ENCODE measurements at places on chromosomes 12 and 14.

DNA sequence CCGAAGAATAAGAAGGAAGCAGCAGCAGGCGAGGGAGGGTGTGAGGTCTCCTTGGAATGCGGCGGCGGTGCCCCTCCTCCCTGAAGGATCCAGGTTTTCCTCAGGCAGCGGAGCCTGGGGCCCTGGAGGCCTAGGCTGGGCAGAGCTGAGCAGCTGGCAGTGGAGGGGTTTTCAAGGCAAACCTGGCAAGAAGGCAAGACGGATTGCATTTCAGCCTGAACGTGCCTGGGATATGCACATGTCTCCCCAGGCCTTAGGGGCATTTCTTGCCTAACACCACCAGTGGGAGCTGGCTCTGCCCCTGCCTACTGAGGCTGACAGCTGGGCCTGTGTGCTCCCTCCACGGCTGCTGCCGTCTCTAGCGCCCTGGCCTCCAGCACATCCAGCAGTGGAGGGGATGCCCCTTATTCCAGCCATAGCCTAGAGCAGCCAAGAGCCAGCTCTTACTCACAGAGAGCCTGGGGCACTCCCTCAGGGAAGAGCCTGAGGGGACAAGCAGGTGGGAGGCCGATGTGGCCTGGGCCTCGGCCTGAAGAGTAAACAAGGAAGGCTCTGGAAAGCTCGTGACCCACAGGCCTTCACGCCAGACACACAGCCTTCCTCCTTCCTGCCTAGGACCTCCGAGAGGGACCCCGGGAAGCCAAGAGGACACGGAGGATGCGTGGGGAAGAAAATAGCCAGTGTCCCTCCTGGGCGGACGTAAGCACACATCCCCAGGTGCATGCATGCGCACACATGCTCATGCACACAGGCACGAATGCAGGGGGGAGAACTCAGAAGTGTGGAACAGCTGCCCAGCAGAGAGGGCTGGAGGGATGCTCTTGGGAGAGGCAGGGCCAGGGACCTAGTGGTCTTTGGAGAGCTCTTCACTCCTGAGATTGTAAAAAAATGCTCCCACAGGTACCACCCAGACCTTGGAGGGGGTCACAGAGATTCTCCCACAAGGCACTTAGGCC lies 23.0 kb upstream of the EIF2B2 start:
- no peak for DNase-seq

- no peak for DNase-seq
Measured at GRCh38 chr14:101082436-101083384, 179.2 kb upstream of the RTL1 start.

- DNase-seq: peak; percentile 65
Measured at GRCh38 chr12:123223241-123223668, 9.7 kb downstream of the MPHOSPH9 start.

DNA sequence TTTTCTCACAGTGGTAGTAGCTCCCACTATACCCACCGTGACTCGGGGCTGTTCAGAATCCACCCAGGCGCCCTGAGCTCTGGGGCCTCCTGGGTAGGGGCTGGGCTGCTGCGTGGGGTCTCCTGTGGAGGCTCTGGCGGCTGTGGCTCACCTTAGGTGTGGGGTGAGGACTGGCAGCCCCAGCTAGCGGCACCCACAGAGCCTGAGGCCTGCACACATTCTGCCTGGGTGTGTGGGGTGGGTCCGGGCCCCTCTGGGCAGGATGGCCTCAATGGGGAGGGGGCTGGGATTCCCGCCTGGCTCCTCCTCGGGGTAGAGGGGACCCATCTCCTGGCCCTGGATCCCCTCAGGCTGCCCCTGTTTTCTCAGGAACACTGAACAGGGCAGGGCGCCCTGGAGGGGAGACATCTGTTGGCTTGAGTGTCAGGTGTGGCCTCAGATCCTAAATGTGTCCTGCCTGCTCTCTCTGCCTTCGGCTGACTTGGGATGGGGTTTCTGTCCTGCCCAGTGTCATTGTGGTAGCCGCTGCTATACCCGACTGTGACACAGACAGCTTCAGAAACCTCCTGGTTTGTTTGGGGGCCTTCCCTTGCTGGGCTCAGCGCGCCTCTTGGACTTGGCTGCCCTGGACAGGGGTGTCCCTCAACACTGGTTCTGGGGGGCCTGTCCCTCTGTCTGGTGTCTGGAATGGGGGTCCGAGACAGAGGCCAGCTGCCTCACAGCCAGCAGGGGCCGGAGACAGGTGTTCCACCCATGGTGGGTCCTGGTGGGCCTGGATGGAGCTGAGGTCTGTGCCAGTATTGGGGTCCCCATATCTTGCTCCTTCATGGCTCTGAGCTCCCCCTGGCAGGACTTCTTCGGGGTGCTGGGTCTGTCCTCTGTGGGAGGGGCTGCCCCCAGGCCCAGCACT lies 354.9 kb downstream of the TMEM121 start:
- DNase-seq: no peak

DNA sequence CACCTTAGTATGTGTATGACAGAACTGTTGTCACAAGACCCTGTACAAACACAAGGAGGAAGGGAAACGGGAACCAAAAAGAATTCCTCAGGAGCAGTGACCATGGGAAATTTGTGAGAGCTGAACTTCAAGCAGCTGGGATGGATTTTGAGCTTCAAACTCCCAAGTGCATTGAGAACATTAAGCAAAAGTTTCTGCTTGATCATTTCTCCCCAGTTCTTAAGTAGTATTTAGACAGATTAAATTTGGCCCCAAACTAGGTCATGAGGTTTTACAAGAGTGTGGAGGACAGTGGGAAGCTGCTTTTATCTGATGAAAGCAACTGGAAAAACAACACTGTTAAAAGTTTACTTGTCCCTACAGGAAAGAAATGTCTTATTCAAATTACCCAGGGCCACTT lies 206.0 kb upstream of the DCN start:
- DNase-seq: no peak
